Mesenchymal stem cell (in vitro differentiated cells and primary cell): ENCODE measurements at places on chromosomes 2 and 18.
A peak's percentile ranks its signal among the peaks of the same experiment; 100 is the strongest.

- DNase-seq, result peak; percentile 81
These were observed 44.5 kb upstream of the KCNE4 start for GRCh38 chr2:223007531-223007930.

GRCh38 chr2:8086796-8087479, 594.9 kb upstream of the ID2 start:
- peak; percentile 96 for DNase-seq

DNA sequence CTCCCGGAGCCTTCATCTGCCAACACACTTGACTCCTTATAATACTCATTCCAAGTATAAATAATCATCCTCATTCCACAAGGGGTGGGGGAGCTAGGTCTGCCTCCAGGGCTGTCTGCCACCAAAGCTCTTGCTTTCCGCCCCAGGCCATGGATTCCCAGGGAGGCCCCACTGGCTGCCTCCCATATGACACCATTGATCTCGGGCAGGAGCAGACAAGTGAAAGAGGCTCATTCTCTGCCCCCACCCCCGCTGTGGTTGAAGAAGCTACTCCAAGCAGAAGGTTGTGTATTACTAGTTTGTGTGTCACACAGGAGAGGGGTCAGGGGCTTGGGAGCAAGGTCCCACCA, 99.5 kb downstream of the MRO start:
- DNase-seq, result no peak

- no peak for DNase-seq
These were observed 15.1 kb downstream of the KLF11 start for GRCh38 chr2:10058251-10059015.

DNA sequence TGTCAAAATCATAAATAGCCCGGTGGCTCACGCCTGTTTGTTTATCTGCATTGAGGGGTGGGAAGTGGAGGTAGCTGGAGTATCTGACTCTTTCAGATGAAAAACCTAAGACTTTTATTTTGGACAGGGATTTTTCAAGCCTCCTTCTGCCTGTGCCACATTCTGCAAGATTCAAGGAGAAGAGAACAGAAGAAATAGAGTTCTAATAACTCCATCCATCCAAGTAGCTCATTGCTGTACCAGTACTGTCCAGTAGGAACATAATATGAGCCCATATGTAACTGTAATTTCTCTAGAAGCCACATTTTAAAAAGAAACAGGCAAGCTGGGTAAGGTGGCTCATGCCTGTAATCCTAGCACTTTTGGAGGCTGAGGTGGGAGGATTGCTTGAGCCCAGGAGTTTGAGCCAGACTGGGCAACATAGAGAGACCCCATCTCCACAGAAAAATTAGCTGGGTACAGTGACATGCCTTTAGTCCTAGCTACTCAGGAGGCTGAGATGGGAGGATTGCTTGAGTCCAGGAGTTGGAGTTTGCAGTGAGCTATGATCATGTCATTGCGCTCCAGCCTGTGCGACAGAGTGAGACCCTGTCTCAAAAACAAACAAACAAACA, 35.4 kb upstream of the NT5DC4 start:
- DNase-seq, result no peak

GRCh38 chr2:202425036-202425435, 48.9 kb downstream of the BMPR2 start:
- DNase-seq, result no peak

DNA sequence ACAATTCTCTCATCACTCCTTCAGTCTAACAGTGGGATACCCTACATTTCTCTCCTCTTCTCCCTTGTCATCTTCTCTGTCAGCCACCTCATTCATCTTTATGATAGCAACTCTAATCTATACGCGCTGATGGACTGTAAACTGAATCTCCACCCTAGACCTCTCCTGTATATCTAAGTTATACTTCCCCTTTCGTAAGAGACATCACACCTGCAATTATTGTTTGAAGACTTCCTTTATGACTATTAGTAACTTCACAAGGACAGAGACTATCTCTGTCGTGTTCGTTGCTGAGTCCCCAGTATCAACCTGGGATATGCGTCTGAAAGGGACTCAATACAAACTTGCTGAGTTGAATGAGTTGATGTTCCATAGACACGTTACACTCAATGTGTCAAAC, 263.2 kb downstream of the IRS1 start:
- no peak for DNase-seq

GRCh38 chr2:68152681-68153347, 4.9 kb upstream of the PNO1 start:
- no peak for DNase-seq

- DNase-seq, result no peak
These were observed 18.4 kb downstream of the RBKS start for GRCh38 chr2:27871802-27872201.

DNA sequence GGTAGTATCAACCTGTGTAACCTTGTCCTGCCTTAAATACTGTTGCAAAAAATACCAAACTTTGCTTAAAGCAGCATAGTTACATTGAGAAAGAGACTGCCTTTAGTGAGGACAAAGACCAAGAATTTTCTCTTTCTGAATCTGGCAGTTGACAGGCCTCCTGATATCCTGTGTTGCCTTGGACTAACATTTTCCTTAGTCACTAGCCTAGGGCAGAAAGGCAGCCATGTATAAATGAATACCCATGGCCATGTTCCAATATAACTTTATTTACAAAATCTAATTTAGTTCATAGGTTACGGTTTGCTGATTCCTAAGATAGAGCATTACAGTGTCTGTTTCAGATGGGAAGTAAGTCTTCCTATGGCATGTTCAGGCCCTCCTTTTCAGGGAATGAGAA, 895.4 kb downstream of the CNTNAP5 start:
- DNase-seq, result no peak

GRCh38 chr2:101003278-101003775, 1.2 kb downstream of the RPL31 start:
- peak; percentile 49 for DNase-seq

DNA sequence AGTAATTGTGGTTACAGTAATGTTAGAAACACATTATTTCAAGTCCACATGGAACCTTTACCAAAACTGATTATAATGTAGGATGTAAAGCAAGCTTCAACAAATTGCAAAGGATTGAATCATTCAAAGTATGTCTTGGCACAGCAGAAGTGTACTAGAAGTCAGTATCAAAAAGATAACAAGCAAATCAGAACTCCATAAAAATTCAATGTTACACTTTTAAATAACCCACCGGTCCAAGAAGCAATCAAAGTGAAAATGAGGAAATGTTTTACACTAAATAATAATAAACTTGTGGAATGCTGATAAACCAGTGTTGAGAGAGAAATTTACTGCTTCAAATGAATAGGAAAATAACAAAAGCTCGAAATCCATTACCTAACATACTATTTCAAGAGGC, 47.7 kb downstream of the TTC21B start:
- no peak for DNase-seq

GRCh38 chr2:3644246-3644525, 13.8 kb upstream of the ALLC start:
- no peak for DNase-seq

DNA sequence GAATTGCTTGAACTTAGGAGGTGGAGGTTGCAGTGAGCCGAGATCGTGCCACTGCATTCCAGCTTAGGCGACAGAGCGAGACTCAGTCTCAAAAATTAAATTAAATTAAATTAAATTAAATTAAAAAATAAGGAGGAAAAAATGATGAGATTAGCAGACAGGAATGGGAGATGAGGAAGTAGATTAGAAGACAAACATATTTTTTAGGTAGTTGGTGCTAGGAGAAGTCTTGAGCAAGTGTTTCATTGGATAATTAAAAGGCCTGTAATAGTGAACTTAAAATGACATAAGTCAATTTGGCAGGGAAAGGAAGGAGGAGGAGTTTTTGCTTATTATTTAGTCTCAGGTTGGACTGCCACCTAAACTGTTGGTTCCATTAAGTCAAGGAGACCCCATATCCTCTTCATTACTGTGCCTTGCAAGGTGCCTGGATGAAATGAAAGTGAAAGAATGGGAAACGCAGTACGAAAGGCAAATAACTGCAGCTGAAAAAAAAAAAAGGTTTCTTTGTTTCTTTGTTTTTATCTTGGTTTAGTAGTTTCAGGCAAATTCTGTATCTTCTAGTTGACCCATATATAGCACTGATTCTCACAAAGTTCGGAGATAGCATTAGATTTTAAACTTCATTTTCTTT, 162.0 kb downstream of the SLC8A1 start:
- no peak for DNase-seq

GRCh38 chr18:67425672-67426071, 90.8 kb downstream of the DSEL start:
- peak; percentile 81 for DNase-seq

DNA sequence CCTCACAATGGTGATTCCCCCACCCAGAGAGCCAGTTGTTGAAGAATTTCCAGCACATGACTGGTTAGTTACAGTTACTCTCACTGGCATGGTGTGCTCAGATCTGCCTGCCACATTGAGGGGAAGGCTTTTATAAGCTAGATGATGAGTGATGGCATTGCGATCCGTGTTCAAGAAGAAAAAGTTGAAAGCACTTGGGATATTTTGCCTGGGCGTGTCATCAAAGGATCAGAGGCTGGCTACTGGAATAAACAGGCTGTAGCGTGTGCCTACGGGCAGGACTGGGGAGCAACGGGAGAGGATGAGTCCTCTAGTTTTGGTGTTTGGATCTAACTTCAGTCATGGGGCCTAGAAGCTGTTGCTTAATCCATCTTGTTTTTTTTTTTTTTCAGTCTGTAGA, 175.0 kb downstream of the SETBP1 start:
- DNase-seq, result no peak

DNA sequence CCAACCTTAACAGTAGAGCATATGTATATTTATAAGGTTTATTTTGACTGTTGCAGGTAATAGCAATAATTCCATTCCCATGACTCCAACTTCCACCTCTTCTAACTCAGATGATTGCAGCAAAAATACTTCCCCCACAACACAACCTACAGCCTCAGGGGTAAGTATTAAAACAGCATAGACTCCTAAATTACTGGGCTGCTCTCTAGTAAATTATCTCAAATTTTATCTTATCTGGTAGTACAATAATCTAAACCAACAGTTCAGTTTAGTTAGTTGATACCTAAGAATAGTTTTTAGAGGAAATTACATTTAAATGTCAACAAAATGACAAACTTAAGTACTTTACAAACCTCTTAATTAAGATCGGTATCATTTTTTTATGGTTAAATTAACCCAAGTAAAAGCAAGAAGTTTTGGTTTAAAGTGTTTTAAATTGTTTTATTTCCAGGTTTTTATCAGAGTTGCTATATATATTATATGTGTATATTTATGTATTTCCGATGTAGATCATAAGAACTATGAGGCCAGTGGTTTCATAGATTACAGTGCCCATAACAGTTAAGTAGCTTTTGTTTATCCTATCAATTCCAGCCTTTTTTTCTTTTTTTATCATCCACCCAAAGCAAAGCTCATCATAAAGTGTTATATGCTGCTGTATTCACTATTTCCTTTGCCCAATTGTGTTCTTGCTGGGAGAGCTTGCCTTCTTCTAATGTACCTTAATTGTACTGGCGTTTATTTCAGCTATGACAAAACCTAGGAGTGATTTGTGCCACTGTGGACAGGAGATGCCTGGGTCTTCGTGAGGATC, 13.7 kb downstream of the GATA6 start:
- DNase-seq, result no peak

- no peak for DNase-seq
These were observed 55.8 kb upstream of the RMDN2 start for GRCh38 chr2:37869304-37869703.

DNA sequence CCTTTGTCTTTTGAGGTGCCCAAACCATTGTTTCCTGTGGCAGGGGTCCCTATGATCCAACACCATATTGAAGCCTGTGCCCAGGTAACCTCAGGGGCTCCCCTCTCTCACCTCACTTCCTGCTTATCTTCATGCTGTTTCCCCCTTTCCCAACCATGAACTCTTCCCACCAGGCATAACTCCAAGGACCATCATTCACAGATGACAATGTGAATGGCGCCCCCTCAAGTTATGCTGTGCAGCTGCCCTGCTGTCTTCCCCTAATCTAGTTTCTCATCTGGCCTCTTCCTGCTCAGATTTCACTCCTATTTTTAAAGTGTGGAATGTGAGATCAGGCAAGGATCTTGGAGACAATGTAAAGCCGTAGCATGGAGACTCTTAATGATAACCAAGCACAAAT, 1.4 kb downstream of the GMPPA start:
- DNase-seq, result peak; percentile 30

DNA sequence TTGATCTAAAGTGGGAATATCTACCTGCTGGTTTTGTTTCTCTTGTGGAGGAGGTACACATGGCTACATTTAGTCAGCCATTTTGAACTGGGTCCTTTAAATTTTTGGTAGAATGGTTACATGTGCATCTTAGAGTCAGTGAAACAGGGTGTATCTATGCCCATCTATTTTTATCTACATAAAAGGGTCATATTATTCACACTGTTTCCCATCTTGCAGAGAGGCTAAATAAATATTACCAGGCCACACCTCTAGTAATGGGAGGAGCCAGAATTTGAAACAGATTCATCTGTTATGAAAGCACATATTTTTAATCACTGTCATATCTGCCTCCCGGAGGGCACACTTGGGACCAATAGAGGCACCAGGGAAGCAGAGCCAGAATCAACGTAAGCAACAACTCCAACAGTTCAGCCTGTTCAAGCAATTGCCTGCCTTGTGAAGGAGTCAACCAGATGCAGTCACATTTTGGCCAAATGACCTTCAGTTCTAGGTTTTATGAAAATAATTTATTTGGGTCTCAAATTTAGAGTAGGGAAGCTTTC, 376.8 kb downstream of the TSN start:
- no peak for DNase-seq

DNA sequence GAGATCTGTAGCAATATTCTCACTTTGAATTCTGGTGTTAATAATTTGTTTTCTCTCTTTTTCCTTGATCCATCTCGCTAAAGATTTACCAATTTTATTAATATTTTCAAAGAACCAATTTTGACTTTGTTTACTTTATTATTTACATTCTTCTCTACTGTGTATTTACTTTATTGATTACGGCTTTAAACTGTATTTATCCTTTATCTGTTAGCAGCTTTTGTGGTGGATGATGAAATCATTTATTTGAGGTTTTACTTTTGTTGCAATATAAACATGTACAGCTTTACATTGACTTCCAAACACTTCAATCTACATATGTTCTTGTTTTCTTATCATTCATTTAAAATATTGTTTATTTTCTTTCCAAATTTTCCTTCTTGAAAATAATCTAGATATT, 719.9 kb downstream of the ADCYAP1 start:
- DNase-seq, result no peak

GRCh38 chr2:211930331-211930730, 608.3 kb downstream of the ERBB4 start:
- peak; percentile 51 for DNase-seq

GRCh38 chr18:5059696-5060032, 137.4 kb downstream of the AKAIN1 start:
- DNase-seq, result no peak
